Keratinocyte (primary cell): ENCODE measurements at places on chromosomes 12 and 14. TPM values are rescaled to one million over a fixed set of nuclear protein-coding genes. Genes with fewer than 3 reads are reported as not detected.

- DNase-seq = no peak
- peaks cover 2% of the 10 kb centered on the region for H3K36me3 ChIP-seq
- no peak overlapping the region for H3K4me3 ChIP-seq
- H3K4me1 ChIP-seq = peaks cover 6% of the 10 kb centered on the region
- H3K27me3 ChIP-seq = no peaks in the 10 kb centered on the region
- H3K27ac ChIP-seq = no peak overlapping the region
These were observed 5.1 kb downstream of the EFS start for GRCh38 chr14:23359722-23360447.

- no peak for DNase-seq
- peak overlapping the region; percentile 83 for H3K27ac ChIP-seq
- no peaks in the 10 kb centered on the region for H3K27me3 ChIP-seq
- H3K4me3 ChIP-seq = peak overlapping the region; percentile 93
- peaks cover 20% of the 10 kb centered on the region for H3K4me1 ChIP-seq
These were observed 462 bp downstream of the KNTC1 start for GRCh38 chr12:122527478-122527944.

DNA sequence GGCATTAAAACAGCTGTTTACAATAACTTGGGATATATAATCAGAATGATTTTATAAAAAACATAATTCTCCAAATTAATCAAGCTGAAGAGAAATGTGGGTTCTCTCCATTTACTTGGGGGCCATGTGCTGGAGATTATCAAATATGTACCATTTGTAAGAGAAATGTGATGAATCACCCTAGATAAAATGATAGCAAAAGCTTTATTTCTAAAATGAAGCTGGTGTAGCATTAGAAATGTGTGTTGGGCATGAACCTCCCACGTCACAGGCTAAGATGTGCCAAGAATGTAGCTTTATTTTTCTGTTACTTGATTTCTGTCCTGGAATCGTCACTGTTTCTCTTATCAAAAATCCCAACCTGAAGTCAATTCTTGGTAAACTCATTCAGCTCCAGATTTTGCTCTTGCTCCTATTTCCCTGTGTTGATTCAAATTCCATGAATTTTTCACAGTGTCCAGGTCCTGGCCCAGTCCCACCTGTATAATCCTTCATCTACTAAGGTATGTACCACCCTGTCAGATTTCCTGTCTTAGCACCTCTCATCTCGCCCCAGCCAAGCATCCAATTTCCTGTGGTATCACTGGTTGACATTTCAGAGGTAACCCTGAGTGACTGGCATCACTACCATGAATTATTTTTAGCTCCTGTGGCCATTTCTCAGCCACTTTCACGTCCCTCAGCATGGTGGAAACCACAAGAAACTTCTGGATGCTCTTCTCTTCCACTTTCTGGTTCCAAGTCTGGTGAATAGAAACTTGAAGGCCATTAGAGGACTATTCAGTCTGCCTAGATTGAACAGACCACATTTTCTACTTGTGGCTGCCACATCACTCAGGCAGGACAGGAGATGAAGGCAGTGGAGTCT, 103.6 kb upstream of the FLRT2 start:
- no peak for DNase-seq
- no peak overlapping the region for H3K27ac ChIP-seq
- peaks cover 24% of the 10 kb centered on the region for H3K4me1 ChIP-seq
- H3K36me3 ChIP-seq = no peaks in the 10 kb centered on the region
- H3K4me3 ChIP-seq = no peak overlapping the region

DNA sequence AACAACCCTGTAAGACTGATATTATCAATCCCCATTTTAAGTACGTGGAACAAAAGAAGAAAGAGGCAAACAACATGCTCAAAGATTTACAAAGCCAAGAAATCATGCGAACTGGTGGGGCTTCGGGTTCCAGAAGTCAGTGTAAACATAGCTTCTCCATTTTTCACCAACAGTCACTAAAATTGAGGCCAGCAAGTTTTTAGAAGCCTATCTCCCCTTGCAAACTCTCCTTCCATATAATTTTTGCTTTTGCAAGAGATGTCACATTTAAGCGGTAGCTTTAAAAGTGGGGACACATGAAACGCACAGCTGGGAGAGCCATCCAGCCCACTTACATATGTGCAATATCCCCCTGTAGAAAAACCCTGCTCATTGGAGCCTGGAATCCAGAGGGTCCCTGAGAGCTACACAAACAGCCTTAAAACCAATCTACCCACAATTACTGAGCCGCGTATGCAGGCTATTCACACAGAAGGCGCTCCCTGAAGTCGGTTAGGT, 797 bp downstream of the SLC11A2 start:
- H3K36me3 ChIP-seq = no peaks in the 10 kb centered on the region
- peak overlapping the region; percentile 75 for H3K27ac ChIP-seq
- H3K27me3 ChIP-seq = no peaks in the 10 kb centered on the region
- H3K4me1 ChIP-seq = peaks cover 26% of the 10 kb centered on the region
- no peak for DNase-seq

DNA sequence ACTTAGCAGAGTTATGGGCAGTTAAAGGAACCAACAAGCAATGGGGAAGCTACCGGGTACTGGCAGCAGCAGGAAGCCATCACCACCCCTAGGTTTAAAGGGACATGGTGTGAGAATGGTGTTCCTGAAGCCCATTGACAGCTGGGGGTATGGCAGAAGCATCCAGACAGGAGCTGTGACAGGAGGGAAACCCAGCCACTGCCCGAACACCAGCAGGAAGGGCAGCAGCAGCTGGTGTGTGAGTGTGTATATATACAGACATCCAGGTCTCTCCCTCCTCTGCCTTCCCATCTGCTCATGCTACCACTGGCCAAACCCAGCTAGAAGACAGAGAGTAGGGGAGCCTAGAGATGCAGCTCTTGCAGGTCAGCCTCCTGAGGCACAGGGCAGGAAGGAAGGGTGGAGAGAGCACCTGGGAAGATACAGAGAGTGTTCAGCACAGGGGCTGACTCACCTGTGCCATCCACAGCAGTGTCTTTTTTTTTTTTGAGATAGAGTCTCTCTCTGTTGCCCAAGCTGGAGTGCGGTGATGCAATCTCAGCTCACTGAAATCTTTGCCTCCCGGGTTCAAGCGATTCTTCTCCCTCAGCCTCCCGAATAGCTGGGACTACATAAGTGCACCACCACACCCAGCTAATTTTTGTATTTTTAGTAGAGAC, 9.2 kb upstream of the ADCK1 start:
- H3K27ac ChIP-seq = no peak overlapping the region
- peaks cover 11% of the 10 kb centered on the region for H3K4me1 ChIP-seq
- no peaks in the 10 kb centered on the region for H3K27me3 ChIP-seq
- no peaks in the 10 kb centered on the region for H3K36me3 ChIP-seq
- H3K4me3 ChIP-seq = no peak overlapping the region
- DNase-seq = peak; percentile 2

DNA sequence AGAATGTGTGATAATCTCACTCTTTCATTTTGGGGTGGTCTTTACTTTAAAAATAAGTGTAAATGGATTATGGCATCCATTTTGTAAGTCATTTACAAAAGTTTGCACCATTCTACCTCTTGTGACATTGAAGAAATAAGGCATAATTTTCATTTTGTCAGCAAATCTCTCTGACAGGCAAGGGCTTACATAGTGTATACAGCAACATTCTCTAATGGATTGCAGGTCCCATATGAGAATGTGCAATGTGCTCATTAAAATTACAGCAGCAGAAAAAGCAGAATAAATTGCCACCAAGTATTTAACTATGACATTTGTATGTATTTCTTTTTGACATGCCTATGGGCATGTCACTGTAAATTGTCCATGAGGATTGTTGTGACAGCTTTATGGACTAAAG, 223.6 kb downstream of the TMEM117 start:
- no peak overlapping the region for H3K27ac ChIP-seq
- no peaks in the 10 kb centered on the region for H3K27me3 ChIP-seq
- no peak for DNase-seq
- H3K4me1 ChIP-seq = no peaks in the 10 kb centered on the region
- H3K4me3 ChIP-seq = no peak overlapping the region

- no peaks in the 10 kb centered on the region for H3K27me3 ChIP-seq
- H3K27ac ChIP-seq = no peak overlapping the region
- H3K4me1 ChIP-seq = no peaks in the 10 kb centered on the region
- H3K36me3 ChIP-seq = no peaks in the 10 kb centered on the region
- no peak overlapping the region for H3K4me3 ChIP-seq
- DNase-seq = no peak
These were observed 22.7 kb downstream of the DIO2 start for GRCh38 chr14:80188571-80188970.

- peaks cover 7% of the 10 kb centered on the region for H3K4me1 ChIP-seq
- DNase-seq = no peak
- H3K36me3 ChIP-seq = no peaks in the 10 kb centered on the region
- H3K27ac ChIP-seq = no peak overlapping the region
- H3K27me3 ChIP-seq = no peaks in the 10 kb centered on the region
These were observed 62.0 kb downstream of the PLEKHG7 start for GRCh38 chr12:92764831-92765230.

Gene HOXC9
- 1.1 to 3.3 TPM (median 1.8 TPM) in 3 replicates for polyA plus RNA-seq

Gene MYF5
- polyA plus RNA-seq = not detected in 3 replicates
